Psoas muscle (tissue), 8 donors: ENCODE measurements at places on chromosomes 11 and 22.
A peak's percentile ranks its signal among the peaks of the same experiment; 100 is the strongest.

DNA sequence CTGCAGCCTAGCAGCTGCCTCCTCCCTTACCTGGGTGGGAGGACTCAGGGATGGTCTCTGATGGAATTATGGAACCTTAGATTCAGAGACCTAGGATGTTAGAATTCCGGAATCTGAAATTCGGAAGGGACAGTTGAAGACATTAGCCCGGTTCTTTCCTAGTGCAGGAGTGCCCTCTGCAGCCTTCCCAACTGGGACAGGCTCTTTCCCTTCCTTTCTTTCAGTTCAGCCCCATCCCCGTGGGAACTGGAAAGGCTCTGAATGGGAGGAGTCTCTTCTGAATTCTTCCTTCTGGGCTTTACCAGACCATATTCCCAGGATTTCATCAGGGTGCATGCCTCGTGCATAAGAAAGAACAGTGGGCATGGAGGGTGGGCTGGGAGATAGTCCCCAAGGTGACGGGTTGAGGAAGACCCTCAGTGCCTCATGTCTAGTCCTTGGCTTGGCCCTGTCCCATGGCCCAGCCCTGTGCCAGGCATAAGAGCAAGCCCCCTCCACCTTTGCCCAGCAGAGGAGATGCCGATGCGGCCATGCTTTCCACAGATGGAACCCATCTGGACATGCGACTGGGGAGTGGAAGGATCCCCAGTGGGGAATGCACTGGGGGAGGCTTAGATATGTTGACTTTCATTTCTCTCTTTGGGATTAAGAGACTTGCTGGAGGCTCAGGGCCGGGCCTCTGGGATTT is 14.4 kb downstream of the DNAJB13 start:
- H3K4me3 ChIP-seq, result no peak overlapping the region
- H3K27ac ChIP-seq, result no peak overlapping the region
- no peaks in the 10 kb centered on the region for H3K36me3 ChIP-seq
- peaks cover 7% of the 10 kb centered on the region for H3K4me1 ChIP-seq
- no peaks in the 10 kb centered on the region for H3K27me3 ChIP-seq

GRCh38 chr22:20116376-20116950 is 559 bp downstream of the RANBP1 start:
- H3K4me3 ChIP-seq, result peak overlapping the region; percentile 92
- peaks cover 30% of the 10 kb centered on the region for H3K4me1 ChIP-seq
- no peak for DNase-seq
- H3K36me3 ChIP-seq, result peaks cover 5% of the 10 kb centered on the region
- peak overlapping the region; percentile 86 for H3K27ac ChIP-seq

GRCh38 chr11:39968071-39968470 is 1491.4 kb downstream of the LRRC4C start:
- DNase-seq, result no peak
- no peak overlapping the region for H3K27ac ChIP-seq
- H3K4me1 ChIP-seq, result no peaks in the 10 kb centered on the region
- H3K27me3 ChIP-seq, result no peaks in the 10 kb centered on the region

DNA sequence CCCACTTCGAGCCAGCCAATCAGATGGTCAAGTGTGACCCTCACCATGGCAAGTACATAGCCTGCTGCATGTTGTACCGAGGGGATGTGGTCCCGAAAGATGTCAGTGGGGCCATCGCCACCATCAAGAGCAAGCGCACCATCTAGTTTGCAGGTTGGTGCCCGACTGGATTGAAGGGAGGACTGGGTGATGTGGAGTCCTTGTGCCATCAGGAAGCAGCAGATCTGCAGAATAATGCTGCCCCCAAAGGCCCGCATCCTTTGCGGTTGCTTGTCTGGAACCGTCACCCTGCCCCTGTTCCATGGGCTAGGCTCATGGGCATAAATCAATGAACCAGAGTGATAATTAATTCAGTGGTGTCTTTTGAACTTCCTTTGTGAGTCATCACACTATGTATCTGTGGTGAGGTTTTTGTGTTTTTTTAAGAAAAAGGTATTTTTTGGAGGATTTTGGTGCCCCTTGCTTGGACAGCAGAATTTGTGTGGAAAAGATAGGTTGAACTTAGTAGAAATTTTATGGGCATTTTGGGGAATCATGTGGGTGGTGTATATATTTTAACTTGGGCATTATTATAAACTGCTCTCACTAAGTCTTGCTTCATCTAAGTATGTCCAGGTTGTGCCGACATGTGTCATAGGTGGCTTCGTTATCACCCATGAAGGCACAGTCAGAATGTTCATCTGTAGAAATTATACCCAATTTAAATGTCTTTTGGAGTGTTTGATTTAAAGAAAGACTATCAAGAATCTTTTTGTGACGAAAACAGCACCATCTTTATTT is 22.3 kb downstream of the LRRC74B start:
- no peak overlapping the region for H3K27ac ChIP-seq
- no peak overlapping the region for H3K4me3 ChIP-seq
- no peaks in the 10 kb centered on the region for H3K27me3 ChIP-seq
- DNase-seq, result no peak

- H3K27me3 ChIP-seq, result no peaks in the 10 kb centered on the region
- no peak for DNase-seq
- no peak overlapping the region for H3K27ac ChIP-seq
- H3K36me3 ChIP-seq, result no peaks in the 10 kb centered on the region
These were observed 334.8 kb downstream of the GUCY1A2 start for GRCh38 chr11:106683435-106683834.

GRCh38 chr11:1883346-1884302 is 8.1 kb downstream of the PRR33 start:
- peaks cover 4% of the 10 kb centered on the region for H3K36me3 ChIP-seq
- H3K4me1 ChIP-seq, result peaks cover 29% of the 10 kb centered on the region
- H3K27me3 ChIP-seq, result no peaks in the 10 kb centered on the region
- peak overlapping the region; percentile 84 for H3K27ac ChIP-seq
- H3K4me3 ChIP-seq, result no peak overlapping the region

DNA sequence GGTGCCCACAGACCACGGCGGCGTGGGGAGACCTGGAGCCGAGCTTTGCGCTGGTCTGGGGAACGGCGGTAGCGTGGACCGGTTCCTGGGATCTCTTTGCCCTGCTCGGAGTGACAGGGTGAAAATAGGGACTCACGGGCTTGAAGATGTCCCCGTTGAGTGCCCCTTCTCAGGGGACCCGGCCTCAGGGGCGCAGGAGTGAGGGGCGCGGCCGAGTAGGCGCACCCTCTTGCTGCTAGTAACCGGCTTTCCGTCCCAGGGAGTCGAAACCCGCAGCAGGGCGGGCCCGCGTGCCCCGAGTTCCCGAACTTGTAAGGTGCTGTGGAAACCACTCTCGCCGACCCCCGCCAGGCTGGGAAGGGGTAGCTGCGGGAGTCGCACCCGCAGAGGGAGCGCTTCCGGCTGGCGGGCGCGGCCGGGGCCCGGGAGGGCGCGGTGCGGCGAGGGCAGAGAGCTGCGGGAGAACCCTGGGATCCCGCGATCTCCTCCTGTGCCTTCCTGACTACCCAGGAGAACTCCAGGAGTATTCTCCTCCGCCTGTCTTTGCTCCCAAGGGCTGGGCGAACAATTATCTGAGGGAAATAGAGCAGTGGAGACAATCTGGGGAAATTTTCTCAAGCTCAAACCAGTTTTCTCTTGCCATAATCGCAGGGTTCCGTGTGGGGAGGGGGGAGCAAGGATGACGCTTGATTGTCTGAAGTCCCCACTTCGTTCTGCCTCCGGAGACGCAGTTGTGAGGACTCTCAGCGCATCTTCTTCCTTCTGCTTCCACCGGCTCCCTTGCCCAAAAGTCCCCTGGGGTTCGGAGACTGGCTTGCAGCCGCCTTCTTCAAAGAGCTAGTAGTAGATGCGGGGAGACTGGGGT is 666 bp downstream of the NELL1 start:
- no peaks in the 10 kb centered on the region for H3K36me3 ChIP-seq
- H3K27ac ChIP-seq, result no peak overlapping the region
- DNase-seq, result no peak
- peaks cover 4% of the 10 kb centered on the region for H3K4me1 ChIP-seq
- H3K4me3 ChIP-seq, result peak overlapping the region; percentile 52

- H3K36me3 ChIP-seq, result no peaks in the 10 kb centered on the region
- H3K27me3 ChIP-seq, result no peaks in the 10 kb centered on the region
These were observed 322.8 kb downstream of the GUCY1A2 start for GRCh38 chr11:106695506-106695905.
